ENCODE measurements at places on chromosomes 2 and 18.

- no peak for DNase-seq
These were observed 80.5 kb downstream of the CTNNA2 start for GRCh38 chr2:79593237-79593867.

- DNase-seq = no peak
These were observed 16.6 kb upstream of the HK2 start for GRCh38 chr2:74817304-74817675.

- DNase-seq = peak; percentile 75
These were observed 33.7 kb upstream of the ZNF516 start for GRCh38 chr18:76528477-76529432.

GRCh38 chr18:23693846-23694245, 4.6 kb downstream of the LAMA3 start:
- no peak for DNase-seq

DNA sequence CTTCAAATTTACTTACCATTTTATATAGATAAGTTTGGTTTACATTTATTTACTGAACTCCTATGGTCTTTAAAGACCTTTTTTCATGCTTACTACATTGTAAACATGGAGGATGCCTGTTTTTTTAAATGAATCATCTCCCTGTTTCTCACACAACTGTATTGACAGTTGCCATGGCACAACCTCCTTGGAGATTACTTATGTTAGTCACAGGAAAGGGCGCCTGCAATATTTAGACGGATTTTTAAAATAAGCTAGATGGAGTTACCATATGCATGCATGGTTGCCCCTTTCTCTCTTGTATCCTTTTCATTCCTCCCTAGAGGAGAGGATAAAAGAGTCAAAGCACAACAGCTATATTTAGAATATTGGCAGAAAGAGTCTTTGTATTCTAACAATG, 34.8 kb upstream of the CCDC102B start:
- DNase-seq = no peak

GRCh38 chr2:224041554-224041953, 2.5 kb upstream of the SERPINE2 start:
- DNase-seq = no peak

DNA sequence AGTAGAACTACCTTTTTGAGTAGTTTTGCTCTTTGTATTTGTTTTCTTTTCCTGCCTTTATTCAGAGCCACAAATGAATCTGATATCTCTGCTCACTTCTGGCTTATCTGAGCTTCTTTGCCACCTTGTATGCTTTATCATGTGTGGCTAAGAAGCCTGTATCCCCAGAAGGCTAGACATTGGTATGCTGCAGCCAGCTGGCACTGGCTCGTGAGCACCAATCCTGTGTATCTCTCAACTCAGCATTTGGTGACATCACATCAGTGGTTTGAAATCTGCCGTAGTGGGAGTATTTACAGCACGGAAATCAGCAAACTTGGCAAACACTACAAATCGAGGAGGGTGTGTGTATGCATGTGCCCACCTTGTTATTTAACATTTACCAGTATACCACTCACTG, 183.7 kb upstream of the LHCGR start:
- no peak for DNase-seq

GRCh38 chr2:2931318-2932075, 446.1 kb downstream of the EIPR1 start:
- no peak for DNase-seq

DNA sequence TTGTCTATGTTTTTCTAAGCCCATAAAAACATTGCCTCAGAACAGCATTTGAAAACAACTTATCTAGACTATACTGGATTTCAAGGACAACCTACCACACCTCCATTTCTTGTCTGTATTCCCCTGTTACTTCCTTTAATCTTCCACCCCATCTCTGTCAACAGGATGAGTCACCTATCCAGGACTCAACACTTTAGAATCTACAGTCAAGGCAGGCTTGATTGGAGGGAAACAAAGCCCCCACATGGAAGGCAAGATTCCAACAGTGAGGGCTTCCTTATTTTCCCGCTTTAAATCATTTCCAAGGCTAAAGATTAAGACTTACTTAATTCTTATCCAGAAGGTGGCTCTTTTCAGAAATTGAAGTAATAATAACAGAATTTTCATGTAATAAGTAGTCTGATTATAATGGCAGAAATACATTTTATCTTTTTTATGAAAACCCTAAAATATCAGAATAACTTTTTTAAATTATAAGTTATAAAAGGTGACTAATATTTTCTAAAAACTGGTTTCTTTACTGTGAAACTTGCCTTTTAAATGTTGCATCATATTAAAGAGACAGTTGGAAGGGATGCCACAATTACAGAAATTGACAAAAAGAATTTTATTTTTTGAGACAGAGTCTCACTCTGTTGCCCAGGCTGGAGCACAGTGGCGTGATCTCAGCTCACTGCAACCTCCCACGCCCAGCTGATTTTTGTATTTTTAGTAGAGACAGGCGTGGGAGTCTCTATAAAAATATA, 138.7 kb upstream of the CCDC150 start:
- DNase-seq = no peak

DNA sequence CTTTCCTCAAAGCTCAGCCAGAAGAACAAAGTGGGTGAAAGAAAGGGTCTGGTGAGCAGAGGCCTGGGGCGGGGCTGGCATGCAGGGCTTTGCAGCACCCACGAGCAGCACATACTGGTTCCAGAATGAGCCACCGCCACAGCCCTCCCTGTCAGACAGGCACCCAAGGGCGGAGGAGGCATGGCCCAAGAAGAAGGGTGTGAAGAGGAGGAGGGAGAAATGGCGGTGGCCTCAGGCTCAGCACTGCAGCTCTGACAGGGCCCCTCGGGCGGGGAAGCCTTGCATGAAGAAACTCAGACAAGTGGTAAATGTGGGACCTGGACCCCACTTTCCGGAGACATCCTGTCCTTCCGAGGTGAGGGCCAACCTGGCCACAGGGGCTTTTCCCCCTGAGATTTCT, 15.7 kb downstream of the FAM228A start:
- no peak for DNase-seq

- no peak for DNase-seq
These were observed 1.4 kb downstream of the LAMA1 start for GRCh38 chr18:7116001-7116730.

- DNase-seq = no peak
These were observed 113.1 kb downstream of the ICOS start for GRCh38 chr2:204049635-204050034.

GRCh38 chr2:88182721-88183120, 12.6 kb downstream of the THNSL2 start:
- DNase-seq = no peak

GRCh38 chr2:215692387-215693079, 256.7 kb upstream of the FN1 start:
- no peak for DNase-seq

DNA sequence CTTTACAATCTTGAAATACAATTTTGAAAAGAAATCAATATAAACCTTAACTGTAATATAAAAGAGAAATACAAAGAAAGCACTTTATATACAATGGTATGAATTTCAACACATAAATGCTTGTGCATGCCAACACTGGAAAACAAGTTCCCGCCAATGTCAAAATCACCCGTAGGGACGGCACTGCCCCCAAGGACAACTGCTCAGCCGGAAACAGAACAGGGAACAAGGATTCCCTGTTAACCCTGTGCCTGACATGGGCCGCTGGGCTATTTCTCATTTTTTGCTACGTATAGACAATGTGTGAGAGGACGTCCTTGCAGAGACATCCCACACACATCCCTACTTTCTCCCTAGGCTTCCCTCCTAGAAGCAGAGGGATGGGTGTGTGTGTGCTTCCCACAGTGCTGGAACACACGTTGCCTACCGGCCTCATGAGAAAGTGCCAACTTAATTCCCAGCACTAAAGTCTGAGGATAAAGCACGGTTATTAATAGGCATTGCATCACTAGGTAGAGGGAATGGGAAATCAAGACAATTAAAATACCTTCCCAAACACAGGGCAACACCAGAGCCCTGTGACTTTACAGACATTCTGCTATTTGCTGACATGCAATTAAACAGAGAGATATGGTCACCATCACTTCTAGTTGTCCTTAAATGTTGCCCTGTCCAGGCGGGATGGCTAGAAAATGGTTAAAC, 14.4 kb downstream of the AFG3L2 start:
- DNase-seq = no peak

DNA sequence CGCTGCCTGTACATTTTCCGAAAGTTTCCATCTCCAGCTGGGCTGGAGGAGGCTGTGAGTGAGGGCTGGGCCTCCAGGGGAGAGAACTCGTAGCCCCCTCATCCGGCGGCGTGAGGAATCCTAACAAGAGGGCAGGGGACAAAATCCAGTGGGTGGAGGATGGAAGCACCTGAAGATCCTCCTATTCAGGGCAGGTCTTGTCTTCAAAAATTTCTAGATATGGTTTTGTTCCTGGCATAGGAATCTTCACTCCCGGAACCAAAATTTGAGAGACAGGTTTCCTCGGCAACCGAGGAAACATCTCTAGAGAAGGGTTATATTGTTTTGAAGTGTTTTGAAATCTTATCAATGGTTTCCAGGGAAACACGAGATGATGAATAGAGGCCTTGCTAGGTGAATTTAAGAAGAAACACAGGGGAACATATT, 136.7 kb downstream of the SH3BP4 start:
- DNase-seq = peak; percentile 22

- no peak for DNase-seq
These were observed 949.9 kb upstream of the NRXN1 start for GRCh38 chr2:51981783-51982182.

DNA sequence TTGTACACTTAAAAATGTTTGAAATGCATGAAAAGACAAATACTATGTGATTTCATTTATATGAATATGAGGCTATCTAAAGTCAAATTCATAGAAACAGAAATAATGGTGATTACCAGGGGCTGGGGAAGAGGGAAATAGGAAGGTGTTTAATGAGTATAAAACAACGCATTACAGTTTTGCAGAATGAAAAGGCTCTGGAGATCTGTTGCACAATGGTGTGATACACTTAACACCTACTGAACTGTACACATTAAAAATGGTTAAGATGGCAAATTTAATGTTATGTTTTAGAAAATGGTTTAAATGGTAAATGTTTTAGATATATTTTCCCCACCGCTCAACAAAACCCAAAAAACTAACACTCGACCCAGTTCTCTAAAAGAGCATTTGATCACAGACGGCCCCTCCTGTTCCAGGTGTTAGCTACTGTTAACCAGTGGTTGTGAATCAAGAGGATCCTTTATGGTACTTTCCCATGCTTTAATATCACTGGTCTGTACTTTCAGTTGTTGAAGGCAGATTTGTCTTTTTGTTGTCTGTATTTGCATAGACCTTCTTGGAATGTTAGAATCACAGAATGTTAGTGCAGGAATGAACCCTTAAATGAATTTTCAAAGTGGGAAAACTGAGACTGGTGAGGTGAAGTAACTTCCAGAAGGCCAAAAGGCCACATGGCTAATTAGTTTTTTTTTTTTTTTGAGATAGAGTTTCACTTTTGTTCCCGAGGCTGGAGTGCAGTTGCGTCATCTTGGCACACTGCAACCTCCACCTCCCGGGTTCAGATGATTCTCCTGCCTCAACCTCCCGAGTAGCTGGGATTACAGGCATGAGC, 10.2 kb downstream of the RAB10 start:
- no peak for DNase-seq

DNA sequence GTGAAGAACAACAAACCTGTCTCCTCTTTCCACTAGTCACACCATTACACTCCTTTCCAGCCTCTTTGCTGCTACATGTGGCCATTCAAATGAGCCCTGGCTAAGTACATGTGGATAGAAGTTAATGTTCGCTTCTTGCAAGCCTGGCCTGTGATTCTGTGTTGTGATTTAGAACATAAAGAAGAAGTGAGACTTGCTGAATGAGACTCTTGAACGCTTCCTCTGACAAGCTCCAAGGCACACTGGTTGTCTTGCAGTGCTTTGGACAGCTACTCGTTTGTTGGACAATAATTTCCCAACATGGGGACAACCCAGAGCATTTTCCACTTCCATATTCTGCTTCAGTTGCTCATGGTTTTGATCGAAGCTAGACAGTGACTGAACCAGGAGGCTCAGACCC, 57.3 kb downstream of the CCDC74A start:
- DNase-seq = no peak

DNA sequence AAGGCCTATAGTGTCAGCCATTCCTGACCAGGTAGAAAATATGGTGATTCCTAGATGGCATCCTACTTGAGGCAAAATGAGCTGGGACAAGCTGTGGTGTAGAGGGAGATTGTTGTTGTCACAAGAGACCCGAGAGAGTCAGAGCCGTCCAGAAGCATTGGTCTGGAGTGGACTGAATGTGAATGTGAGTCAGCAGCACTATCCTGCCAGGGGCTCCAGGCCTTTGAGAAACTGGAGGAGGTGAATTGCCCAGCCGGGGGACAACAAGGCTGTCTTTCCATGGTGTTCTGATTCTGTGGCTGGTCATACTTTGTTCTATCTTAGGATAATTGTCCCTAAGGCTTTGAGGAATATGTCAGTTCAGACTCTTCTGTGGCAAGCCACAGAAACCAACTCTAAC, 29.4 kb upstream of the EIF2AK3 start:
- no peak for DNase-seq

DNA sequence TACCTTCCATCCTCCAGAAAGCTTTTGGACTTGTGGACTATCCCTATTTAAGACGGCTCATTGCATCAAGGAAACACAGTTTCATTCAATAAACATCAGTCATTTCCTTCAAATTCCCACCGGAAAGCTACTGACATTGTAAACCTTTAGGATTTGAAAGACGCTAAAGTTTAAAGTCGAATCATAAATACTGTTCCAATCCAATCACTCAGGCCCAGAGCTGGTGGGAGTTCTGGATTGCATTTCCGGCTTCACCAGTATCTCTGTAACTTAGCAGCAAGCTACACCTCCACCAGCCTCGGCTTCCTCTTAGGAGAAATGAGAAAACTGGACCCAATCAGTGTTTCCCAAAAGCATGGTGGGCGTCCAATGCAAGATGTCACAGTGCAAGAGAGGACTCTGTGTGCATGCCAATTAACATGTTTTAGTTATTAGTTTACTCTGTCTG, 1.6 kb downstream of the WDFY1 start:
- no peak for DNase-seq

- no peak for DNase-seq
These were observed 349.4 kb downstream of the SLC4A3 start for GRCh38 chr2:219976871-219977270.

- no peak for DNase-seq
These were observed 41.4 kb upstream of the TMEFF2 start for GRCh38 chr2:192236136-192236535.

GRCh38 chr18:26262156-26262555, 35.9 kb downstream of the TAF4B start:
- no peak for DNase-seq

GRCh38 chr2:173272849-173273248, 81.8 kb upstream of the CDCA7 start:
- DNase-seq = no peak

GRCh38 chr18:48917579-48918517, 32.9 kb downstream of the SMAD7 start:
- no peak for DNase-seq

DNA sequence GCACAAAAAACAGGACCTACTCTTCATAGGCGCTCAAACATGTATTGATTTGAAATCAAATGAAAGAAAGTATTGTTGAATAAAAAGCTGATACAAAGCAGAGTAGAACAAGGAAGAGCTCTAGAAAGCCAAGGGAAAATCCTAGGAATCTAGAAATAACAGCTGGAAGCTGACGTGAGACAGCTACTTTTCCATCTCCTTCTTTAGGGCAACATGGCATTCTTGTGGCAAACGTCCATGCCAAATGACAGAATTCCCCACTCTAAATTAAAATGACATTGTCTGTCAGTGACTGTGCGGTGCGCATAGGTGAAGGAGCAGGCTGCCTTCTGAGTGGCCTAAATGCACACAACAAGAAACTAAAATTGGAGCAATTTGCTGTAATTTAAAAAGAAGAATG, 557.4 kb downstream of the SOX11 start:
- DNase-seq = no peak

Measured in forelimb muscle (tissue), 1 donor.